T-helper 17 cell (primary cell): ENCODE measurements at places on chromosomes 2 and 18.

DNA sequence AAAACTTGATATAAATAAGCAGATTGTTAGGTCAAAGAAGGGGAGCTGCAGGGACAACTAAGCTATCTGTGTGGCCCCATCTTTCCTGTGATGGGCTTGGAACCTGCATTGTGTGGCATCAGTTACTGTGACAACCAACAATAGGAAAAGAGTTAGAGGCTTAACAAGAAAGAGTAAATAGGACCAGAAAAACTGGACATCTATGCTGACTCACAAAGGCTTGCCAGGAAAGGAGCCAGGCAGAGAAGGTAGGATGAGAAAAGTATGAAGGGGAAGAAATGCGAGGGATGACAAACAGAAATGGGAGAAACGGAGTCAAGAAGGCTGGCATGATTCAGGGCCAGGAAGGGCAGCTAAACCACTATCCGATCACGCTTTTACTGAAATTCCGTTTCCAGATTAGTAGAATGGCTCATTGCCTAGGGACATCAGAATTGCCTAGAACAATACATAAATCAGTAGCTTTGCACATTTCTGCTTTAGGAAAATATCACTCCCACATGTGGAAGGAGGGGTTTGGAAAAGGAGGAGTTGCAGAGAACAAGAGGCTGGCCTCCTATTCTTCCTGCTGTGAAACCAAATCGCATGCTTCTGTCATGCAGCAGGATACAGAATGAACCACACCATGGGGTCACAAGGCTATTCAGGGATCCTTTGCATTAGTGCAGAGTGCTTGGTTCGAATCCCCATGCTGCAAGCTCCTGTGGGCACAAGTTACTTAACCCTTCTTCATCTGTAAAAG is 7.3 kb downstream of the PLA2R1 start:
- DNase-seq = no peak

DNA sequence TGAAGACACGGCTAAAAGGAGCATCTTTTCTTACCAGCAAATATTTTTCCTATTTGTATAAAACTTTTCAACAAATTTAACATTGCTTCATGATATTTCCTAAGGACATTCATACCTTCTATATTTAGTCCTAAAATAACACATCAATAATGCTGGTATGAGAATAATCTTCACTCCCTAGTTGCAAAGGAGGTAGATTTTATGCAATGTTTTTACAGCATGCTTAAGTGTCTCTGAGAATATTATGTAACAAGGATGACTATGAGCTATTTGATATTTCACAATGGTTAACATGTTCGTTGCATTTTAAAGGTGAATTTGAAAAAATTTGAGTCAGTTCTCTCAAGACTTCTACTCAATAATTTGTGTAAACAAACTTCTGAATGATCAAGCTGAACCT is 506.7 kb downstream of the NUP35 start:
- no peak for DNase-seq

DNA sequence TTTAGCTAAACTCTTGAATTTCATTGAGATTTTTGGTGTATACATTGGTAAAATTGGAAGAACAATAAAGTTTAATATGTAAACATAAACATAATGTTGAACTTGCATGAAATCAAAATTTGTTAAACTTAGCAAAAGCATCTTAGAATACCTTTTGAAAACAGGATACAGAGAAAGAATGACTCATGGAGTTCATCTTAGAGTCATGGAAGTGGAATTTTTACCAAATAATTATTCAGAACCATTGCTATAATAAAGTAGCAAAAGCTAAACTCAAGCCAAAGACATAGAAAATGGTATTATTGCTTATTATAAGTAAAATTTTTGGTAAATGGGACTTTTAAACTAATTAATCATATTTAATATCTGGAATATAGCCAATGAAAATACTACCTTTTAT is 841.6 kb upstream of the SLC39A10 start:
- no peak for DNase-seq

DNA sequence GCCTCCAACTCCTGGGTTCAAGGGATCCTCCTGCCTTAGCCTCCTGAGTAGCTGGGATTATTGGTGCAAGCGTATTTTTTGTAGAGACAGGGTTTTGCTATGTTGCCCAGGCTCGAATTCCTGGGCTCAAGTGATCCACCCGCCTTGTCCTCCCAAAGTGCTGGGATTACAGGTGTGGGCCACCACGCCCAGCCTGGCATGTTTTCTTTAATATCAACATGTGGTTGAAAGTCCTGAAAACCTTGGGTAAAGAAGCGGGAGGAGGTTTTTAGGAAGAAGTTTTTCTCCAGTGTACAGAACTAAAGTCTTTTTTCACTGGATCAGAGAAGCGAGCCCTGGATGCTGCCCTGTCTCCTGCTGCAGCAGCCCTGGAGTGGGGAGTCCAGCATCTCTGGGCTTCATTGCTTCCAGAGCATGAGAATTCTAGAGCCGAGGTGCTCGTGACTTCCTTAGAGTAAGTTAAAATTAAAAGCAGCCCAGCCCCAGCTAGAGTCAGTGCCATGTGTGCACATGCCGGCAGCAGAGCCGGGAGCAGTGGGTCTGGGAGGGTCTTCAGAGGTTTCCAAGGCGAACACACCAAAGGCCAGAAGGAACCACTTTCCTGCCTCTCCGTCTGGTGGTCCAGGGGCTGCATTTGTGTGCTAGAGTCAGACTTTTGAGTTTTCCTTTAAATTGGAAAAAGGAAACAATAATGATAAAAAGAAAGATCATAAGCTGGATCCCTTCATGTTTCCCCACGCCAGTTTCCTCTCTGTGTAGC is 31.2 kb downstream of the ITGB1BP1 start:
- DNase-seq = no peak

DNA sequence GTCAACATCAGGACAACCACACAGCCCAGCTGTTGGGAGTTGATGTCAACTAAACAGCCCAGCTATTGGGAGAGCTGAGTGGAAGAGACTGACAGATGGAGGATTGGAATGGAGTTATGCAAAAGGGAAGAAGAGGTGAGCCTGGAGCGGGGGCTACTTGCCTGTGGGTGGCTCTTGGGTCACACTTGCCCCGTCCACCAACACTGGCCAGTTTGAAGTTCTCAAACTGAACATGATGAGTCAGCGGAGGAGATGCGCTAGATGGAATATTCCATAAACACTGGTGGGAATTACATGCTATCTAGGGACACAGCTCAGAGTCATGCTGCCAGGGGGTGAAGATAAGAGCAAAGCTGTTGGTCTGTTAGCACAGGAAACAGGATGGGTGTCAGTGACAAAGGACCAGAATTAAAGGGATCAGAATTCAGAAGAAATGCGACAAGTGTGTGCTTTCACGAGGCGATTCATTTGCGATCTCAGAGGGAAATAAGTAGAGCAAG is 33.2 kb upstream of the AGAP1 start:
- no peak for DNase-seq

GRCh38 chr2:217402761-217403383 is 543.0 kb upstream of the TNP1 start:
- DNase-seq = no peak

DNA sequence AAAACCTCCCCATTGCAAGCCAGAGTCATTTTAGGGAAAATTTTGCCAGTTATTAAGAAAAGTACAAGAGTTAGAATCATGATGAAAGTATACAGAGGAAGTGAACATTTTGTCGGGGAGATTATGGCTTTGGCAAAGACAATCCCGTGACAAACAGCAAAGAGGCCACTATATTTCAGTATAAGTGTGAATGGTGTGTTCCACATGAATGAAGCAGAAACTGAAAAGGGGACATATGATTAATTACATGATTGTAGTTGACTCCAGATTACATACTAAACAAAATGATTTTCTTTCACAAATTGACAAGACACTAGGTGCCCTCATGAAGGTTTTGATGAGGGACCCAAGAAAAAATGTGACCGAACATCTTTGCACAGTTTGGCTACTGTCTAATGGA is 42.0 kb downstream of the SP140 start:
- no peak for DNase-seq

GRCh38 chr2:181203412-181203811 is 223.0 kb downstream of the UBE2E3 start:
- no peak for DNase-seq

- DNase-seq = no peak
Observed at GRCh38 chr2:112727276-112728028, 6.6 kb downstream of the NT5DC4 start.

- DNase-seq = no peak
Observed at GRCh38 chr2:241862775-241863535, 4.3 kb upstream of the PDCD1 start.

DNA sequence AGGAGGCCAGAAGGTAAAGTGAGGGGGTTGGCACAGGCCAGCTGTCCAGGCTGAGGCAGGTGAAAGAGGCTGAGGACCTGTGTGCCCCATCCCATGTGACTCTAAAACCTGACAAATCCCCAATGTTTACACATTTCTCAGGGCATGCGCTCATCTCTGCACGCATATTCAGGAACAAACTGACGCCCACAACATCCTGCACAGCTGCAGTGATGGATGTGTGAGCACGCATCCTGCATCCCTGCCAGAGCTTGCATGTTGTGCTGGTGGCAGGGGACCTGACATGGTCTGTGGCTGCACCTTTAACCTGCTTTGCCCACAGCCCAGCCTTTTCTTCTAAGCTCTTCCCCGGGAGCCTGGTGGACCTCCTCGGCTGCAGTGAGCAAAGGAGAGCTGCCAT is 83.1 kb downstream of the FBXO15 start:
- DNase-seq = no peak

DNA sequence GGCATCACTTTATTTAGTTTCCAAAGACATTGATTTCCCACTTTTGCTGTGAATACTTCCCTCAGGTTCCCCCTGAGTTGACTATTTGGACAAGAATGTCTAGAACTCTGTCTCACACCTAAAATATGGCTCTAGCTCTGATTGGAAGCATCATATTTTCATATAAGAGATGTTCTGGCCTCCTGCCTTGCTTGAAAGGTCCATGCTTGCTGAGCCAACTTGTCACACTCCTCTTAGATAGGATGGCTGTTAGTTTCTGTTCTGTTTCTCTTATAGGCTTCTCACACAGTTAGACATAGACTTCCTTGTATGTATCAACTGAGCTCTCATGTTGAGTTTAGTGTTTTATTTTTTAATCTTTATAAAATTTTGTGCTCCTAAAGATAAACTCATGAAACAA is 87.1 kb downstream of the CNTNAP5 start:
- no peak for DNase-seq

- DNase-seq = no peak
Observed at GRCh38 chr2:240839152-240840143, 19.4 kb upstream of the KIF1A start.

- no peak for DNase-seq
Observed at GRCh38 chr2:105911425-105911824, 166.7 kb downstream of the NCK2 start.

GRCh38 chr2:233836359-233836758 is 18.0 kb downstream of the HJURP start:
- DNase-seq = no peak

- no peak for DNase-seq
Observed at GRCh38 chr2:11370377-11371091, 26.1 kb upstream of the ROCK2 start.

DNA sequence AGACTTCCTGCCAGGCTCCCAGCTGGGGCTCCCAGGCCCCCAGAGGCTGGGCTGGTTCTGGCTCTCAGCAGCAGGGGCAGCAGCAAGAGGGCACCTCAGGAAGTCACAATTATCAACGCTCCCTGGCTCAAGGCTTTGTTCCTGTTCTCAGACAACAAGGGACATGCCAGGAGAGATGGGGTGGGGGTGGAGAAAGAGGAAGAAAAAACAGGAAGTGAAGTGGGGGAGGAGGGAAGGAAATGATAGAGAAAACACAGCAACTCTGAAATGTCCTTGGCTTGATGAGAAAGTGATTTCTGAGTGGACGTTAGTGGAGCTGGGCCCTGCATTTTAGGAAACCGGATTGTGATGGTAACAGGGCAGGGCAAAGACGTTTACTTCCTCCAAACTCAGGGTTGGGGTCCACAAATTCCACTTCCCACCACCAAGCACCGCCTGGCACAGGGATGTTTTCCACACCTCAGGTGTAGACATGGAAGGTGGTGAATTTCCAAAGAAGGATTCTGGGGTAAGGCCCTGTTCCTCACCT is 40.4 kb downstream of the CYRIA start:
- no peak for DNase-seq

DNA sequence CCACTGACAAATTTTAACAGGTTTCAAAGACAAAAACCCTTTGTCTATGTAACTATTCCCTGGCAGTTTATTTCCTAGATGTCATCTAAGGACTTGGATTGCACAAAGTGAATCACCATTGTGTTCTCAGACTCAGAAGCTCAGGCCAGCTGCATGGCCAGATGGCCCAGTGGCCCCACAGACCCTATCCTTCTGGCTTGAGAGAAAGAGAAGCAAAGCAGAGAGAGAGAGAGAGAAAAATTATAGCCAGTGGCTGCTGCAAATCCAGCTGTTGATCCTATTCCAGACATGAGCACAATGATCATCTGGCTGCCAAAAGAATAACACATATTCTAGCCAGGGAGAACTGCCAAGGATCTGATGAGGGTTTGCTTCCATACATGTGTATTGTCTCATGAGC is 25.8 kb downstream of the CTLA4 start:
- no peak for DNase-seq

GRCh38 chr2:40032650-40033319 is 253.7 kb upstream of the THUMPD2 start:
- DNase-seq = no peak

GRCh38 chr18:59311631-59312030 is 6.8 kb downstream of the CPLX4 start:
- DNase-seq = no peak

DNA sequence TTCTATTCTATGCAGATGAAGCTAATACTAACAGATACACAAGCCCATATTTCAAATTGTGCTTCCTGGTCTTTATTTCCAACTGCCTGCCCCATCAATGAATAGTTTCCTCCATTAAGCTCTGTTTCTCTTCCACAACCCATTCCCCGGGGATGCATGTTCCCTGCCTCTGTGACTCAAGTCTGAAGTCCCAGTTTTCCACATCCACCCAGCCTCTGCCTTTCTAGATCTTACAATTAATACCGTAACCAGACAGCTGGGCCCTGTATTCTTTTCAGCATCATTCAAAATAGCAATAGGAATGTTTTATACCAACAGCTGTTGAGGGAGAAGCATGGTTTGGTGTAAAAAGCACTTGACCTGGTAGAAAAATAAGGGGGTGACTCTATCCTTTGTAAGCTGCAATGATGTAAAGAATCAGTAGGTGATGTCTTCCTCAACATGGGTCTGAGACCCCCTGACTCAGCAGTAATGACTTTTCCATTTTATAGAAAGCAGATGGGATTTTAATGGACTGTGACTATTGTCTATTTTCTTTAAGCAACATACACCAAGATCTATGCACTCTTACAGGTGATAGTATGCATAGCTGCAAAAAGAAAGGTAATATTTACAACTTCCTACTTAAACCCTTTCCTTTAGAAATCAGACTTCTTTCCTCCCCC is 46.1 kb upstream of the DAPL1 start:
- DNase-seq = no peak

GRCh38 chr2:54360055-54360792 is 95.9 kb upstream of the SPTBN1 start:
- DNase-seq = no peak
